ENCODE measurements at places on chromosomes 11 and 22. TPM values are rescaled to one million over a fixed set of nuclear protein-coding genes. Genes with fewer than 3 reads are reported as not detected.

DNA sequence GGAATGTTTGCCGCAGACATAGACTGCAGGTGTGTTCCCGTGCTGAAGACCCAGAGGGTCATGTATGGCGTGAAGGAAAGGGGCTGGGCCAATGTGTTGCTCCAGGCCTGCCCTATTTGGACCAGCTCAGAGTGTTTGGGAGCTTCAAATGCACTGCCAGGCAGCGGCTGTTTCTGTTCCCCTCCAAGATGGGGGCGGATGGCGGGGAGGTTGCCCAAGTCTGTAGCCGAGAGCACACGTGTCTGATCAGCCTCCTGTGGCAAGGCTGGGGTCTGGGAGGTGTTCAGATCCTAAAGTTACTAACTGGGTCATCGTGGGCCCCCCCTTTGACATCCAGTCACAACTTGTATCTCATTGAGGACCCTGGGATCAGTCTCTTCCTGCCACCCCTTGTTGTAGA is 45.5 kb downstream of the CACNA1I start:
- no peak for DNase-seq

DNA sequence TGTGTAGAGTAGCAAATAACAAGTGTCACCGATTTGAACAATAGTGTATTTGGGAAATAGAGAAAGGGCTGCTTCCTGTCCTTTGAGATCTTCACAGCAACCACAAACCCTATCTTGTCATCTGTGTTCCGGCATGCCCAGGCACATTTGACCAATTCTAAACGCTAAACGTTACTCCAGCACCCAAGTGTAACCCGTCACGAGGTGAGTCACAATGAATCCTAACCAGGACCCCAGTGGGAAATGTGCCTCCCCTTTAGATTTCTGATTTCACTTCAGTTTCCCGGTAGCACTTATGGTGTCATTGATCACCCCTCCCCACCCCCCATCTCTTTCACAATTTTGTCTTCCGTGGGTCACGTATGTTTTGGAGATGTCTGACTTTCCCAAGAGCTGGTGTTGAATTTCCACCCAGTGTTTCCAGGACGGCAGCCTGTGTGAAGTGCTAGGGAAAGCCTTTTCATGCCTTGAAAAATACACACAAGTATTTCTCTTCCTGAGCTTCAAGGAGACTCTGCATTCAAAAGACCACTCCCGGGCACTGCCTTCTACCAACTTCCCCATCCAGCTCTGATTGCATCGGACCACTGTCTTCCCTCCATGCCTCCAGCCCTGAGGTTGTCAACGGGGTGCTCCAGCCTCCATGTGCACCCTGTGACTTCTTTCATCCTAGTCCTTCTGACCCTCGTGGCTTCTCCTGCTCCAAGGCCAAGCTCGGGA is 10.5 kb upstream of the C11orf24 start:
- no peak for DNase-seq

TBX10 gene
- polyA plus RNA-seq, result not detected

DNA sequence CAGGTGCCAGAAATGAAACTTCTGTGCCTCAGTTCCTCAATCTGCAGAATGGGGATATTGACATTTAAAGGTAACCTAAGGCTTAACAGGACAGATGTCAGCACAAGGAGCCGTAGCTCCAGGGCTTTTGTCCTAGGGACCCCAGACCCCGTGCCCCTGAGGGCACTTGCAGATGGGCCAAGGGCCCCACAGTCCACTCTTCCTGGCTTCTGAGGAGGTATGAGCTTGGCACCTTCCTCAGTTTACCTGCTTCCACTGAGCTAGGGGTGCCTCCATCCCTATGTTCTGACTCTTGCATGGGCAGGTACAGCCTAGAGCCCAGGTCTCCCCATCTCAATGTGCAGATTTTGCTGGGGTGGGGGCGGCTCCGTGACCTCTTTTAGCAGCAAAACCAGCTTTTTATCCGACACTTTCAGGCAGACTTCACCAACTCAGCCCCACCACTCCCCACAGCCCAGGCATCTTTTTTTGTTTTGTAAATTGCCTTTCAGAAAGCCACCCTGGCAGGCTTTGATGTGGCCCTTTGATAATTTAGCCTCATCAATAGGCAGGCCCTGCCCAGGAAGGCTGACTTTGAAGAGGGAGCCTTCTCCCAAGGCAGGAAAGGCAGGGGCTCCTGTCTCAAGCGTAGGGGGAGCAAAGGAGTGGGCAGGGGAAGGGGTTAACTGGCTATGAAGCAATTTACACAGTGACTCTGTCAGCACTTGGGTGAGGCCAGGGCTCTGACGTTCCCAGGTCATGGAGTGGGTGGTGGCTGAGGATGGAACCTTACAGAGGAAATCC is 23.7 kb upstream of the FGF3 start:
- DNase-seq, result no peak

POU2AF2 gene
- polyA plus RNA-seq, result not detected

DNA sequence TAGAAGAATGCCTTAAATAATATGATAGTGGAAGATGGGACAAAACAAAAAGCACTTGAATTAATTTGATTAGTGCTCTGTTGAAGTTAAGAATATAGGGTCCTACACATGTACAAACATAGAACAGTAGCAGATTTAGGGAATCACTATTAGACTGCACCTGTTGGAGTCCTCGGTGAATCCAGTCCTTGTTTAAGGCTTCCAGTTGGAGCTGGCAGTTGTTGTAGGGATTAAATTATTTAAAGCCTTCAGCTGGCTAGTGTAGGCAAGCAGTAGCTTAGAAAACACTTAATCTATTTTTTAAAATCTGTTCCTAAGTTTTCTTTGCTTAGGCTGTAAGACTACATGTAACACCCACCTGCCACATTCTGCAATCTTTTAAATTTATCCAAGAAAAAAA is 24.5 kb upstream of the CSTF3 start:
- DNase-seq, result no peak

PDE3B gene
- polyA plus RNA-seq, result 0.96 TPM

DRD2 gene
- 0.16 TPM for polyA plus RNA-seq

NLRP14 gene
- polyA plus RNA-seq, result not detected

AGBL2 gene
- 0.47 TPM for polyA plus RNA-seq

GRCh38 chr11:123247496-123247799 is 52.4 kb upstream of the CLMP start:
- DNase-seq, result no peak

DNA sequence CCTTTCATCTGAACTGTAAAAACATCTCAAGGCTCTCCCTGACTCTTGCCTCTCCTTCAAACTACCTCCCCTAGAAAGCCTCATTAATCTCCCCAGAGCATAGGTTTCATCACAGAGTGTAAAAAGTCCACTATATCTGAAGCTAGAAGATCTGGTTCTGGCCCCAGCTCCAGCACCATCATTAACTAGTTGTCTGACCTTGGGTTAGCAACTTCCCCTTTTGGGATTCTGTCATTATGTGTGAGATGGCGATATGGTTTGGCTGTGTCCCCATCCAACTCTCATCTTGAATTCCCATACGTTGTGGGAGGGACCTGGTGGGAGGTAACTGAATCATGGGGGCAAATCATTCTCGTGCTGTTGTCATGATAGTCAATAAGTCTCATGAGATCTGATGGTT is 97.3 kb downstream of the KCNC1 start:
- DNase-seq, result no peak

GRCh38 chr22:39214006-39214382 is 30.8 kb downstream of the PDGFB start:
- no peak for DNase-seq

DNA sequence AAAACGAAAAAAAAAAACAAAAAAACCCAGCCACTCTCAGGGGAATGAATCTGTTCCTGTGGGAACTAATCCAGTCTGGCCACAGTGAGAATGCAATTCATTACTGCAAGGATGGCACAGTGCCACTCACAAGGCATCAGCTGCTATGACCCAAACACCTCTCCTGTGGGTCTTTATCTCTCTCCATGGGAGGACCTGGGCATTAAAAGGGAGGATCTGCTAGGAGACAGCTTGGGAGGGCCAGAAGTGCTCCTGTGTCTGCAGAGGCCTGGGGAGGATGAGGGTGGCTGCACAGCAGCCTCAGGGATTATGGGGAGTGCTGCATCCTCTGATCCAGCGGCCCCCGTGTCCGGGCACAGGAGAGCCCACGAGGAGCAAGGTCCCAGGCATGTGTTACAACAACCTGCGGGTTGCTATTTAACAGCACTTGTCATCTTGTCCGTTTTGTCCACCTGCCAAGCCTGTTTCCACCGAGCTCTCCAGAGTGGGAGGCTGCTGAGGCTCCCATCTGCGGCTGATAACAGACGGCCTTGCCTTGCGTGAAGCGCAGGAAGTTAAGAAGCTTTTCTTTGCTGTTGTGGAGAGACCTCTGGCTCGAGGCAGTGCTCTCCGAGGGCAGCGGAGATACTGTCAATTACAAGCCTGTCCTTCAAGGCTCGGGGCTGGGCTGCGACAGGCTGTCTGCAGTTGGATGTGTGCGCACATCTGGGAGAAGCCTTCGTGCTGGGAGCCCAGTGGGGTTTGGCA is 97.7 kb downstream of the NXPE2 start:
- no peak for DNase-seq

GRCh38 chr11:14635546-14635945 is 8.1 kb upstream of the PDE3B start:
- no peak for DNase-seq

DHCR7 gene
- polyA plus RNA-seq, result 10.9 TPM

DNA sequence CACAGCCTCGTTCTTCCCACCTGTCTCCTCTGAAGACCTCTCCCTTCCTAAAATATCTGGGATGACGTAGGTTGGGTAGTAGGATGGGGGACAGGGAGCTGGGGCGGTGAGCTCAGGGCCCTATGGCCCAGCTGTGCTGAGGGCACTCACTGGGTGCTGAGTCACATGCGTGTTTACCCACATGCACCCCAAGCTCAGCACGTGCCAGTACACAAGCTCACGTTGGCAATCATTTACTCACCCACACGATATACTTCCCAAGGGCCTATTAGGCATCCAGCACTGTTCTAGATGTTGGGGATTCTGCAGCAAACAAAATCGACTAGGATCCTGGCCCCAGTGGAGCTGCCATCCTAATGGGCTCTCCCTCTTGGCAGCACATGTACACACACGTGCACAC is 28.7 kb downstream of the ARAP1 start:
- no peak for DNase-seq

- no peak for DNase-seq
Observed at GRCh38 chr11:33885338-33886005, 6.4 kb downstream of the LMO2 start.

ZP1 gene
- polyA plus RNA-seq, result not detected

All from forelimb muscle (tissue), 1 donor.